Suppressor macrophage treated with lipopolysaccharide for 1 hour (primary cell): ENCODE measurements at places on chromosomes 2 and 18.

DNA sequence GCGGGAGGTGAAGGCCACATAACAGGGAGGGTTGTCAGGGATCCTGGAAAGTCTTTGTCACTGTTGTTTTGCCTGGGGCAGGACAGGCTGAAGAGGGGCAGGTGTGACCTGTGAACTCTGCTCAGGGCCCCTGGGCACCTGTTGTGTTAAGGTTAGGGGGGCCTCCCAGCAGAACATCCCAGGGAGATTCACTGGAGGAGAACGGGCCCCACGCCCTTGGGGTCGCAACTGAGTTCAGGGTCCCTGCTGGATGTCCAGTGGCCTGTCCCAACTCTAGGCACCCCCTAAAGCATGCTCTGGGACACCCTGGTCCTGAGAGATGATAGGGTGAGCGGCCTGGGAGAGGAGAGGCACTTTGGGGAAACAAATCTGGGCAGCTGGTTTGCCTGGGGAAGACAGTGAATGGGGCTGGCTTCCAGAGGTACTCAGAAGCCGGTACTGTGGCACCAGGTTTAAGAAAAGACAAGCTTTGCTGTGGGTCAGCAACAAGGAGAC is 22.9 kb downstream of the GPR35 start:
- no peak for DNase-seq

GRCh38 chr2:69073928-69074570 is 61.1 kb downstream of the ANTXR1 start:
- DNase-seq: no peak

DNA sequence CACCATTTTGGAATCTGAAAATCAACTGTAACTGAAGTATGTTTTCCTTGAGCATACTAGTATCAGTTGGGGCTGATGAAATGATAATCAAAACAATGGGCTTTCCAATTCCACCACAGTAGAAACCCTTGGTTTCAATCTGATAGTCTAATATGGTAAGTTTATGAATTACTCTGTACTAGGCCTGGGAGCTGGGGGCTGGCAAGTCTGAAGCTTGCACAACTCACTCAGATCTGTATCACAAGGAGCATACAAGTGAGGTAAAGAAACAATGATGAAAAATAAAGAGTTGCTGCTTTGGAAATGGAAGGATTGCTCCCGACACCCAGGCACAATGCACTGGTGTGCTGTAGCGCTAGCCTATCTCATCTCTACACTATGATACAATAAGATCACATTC is 19.4 kb downstream of the ZEB2 start:
- no peak for DNase-seq

DNA sequence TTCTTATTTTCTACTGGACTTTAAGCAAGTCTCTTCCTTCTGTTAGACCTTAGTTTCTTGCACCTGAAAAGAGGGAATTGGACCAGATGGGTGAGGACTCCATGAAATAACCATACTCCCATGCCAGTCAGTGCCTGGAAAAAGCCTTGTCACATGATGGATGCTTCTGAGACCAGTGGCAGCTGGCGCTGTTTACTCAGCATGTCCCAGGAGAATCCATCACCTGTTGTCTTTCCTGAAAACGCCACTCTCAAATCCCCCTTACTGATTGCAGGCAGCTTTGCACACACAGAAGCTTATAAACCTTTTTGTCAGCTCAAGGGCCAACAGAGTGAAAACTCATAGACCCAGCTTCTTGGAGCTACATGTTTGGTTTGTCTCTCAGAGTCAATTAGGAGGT is 117.6 kb downstream of the POLE4 start:
- no peak for DNase-seq

GRCh38 chr2:30942419-30942818 is 135.2 kb upstream of the CAPN13 start:
- no peak for DNase-seq
